ENCODE measurements at places on chromosomes 7 and 10.

DNA sequence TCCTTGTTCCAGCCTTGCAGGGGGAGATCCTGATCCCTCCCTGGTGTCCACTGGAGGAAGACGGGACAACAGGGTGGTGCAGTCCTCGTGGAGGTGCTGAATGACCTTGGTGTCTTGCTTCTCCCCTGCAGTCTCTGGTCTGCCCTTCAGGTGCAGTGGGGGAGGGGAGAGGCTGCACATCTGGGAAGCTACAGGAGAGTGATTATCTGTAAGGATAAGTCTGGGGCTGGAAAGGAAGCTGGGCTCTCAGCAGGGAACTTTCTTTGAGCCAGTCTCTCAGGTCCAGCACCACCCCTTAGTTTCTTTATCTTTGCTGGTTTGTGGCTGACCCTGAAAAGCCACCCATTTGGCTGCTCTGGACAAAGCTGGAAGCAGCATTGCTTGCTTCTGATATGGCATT is 275.6 kb downstream of the CCSER2 start:
- DNase-seq: no peak

- DNase-seq: no peak
These were observed 8.9 kb downstream of the SFTPD start for GRCh38 chr10:79939969-79940368.

GRCh38 chr7:55253188-55253587 is 111.9 kb upstream of the LANCL2 start:
- DNase-seq: no peak

GRCh38 chr7:68485253-68485917 is 1112.9 kb upstream of the AUTS2 start:
- no peak for DNase-seq

- DNase-seq: no peak
These were observed 87.7 kb downstream of the ST7 start for GRCh38 chr7:117041007-117041406.

- DNase-seq: no peak
These were observed 36.2 kb downstream of the KAT6B start for GRCh38 chr10:74862625-74863024.

DNA sequence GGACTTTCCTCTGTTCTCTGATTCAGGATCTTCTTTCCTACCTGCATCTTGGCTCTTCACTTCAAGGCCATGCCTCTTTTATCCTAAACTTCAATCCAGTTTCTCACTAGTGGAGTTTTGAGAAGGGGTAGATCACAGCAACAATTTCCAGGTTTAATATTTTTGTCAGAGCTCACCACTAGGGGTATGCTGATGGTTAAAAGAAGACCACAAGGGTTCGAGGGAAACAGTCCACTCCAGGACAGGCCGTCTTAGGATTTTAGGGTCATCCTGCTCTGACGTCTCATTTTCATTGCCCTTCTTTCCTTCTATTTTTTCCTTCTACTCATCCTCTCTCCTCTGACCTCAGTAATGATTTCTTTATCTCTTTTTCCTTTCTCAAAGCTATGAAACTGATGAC is 11.3 kb downstream of the STAG3 start:
- no peak for DNase-seq

DNA sequence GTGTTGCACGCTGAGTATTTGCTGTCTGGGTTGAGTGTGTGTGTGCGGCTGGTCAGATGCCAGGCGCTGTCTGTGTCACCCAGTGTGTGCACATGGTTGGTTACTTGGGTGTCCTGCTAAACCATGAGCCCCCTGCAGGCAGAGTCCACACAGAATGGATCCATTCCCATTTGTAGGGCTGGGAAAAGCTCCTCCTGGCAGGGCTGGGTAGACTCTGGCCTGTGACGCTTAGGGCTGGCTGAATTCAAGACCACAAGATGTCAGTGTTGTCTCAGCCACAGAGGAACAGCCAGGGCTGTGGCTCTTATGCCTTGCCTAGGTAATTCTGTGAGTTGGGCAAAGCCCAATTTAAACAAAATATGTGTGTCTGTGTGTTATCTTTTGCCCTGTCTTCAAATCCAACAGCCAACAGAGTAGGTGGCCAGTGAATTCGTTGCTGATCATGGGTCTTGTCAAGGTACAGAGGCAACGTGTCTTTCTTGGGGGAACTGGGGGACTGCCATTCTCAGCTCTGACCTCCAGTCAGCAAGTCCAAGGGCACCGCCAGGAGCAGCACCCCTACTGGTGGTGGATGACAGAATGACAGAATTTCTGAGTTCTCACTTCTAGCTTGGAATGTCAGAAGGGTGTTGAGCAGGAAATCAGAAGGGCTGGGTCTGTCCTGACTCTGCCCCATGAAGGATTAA is 285.1 kb downstream of the CCSER2 start:
- peak; percentile 5 for DNase-seq

GRCh38 chr10:119303886-119304285 is 96.5 kb downstream of the GRK5 start:
- DNase-seq: no peak

DNA sequence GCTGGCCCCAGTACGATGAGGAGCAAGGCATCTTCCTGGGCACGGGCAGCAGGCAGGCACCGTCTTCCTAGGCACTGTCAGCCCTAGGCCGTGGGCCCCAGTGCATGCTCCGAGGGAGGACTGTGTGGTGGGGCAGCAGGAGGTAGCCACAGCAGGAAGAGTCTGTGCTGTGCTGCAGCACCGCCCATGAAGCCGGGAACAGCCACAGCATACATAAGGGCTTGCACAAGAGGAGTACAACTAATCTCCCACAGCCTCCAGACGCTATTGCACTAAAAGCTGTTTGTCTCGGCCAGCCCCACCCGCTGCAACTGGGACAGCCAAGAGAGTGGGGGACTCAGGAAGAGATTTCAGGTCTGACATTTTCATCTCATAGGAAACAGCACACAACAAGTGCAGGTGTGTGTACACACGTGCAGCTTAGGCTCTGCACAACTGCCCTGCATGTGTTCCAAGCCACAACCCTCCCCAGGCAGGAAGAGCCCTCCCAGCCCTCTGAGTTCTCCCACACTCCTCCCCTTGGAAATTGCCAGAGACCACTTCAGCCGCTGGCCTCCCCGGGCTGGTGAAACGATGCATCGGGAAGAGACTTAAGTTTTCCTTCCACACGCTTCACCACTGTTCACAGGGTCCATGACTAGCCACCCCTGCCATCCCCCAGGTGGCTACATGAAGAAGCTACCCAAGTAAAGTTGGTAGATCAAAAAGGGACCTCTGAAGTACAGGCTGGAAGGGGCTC is 88.1 kb upstream of the DDC start:
- no peak for DNase-seq

GRCh38 chr7:3399858-3400257 is 98.8 kb downstream of the SDK1 start:
- no peak for DNase-seq

DNA sequence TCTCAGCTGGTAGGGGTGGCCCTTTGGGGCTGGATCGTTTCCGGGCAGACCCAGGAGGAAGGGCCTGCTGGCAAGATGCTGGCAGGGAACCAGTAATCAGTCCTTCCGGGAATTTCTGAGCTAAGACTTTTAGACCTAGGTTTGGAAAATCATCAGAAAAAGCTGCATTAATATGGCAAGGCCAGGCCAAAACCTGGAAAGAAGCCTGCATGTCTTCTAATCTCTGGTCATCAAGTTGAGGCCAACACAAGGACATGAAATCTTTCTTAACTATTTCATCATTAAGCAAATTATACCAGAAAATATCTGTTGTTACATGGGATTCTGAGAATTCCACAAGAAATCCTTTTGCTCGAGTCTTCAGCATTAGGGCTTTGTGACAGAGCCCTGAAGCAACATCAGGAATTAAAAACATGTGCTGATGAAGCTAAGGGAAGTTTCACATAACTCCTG is 19.9 kb downstream of the CPA1 start:
- no peak for DNase-seq

- no peak for DNase-seq
These were observed 421.5 kb upstream of the LRGUK start for GRCh38 chr7:133705596-133705995.

- DNase-seq: no peak
These were observed 49.5 kb upstream of the CREB5 start for GRCh38 chr7:28362812-28363211.

DNA sequence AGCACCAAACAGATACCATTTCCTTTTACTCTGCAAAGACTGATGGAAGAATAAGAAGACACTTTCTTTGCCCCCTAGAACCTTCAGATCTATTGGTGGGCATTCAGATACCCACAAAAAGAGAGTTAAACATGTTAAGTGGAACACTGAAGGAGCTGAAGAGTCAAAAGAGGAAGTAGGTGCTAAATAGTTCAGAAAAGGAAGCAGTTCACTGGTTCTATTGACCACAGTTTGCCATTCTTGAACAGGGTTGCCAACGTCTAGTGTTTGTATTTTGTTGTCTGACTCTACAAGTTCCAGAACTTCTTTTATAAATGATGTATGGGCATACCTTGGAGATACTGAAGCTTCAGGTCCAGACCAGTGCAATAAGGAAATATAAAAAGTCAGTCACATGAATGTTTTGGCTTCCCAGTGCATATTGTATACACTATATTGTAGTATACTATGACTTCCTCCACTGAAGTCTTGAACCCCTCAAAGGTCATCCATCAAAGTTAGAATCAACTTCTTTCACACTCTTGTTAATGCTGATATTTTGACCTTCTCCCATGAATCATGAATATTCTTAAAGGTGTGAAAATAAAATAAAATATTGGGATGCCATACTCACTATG is 47.5 kb upstream of the AGR3 start:
- DNase-seq: no peak

GRCh38 chr10:124287071-124287685 is 131.5 kb downstream of the OAT start:
- no peak for DNase-seq

GRCh38 chr7:149774237-149775175 is 1.1 kb upstream of the ZNF467 start:
- DNase-seq: no peak

DNA sequence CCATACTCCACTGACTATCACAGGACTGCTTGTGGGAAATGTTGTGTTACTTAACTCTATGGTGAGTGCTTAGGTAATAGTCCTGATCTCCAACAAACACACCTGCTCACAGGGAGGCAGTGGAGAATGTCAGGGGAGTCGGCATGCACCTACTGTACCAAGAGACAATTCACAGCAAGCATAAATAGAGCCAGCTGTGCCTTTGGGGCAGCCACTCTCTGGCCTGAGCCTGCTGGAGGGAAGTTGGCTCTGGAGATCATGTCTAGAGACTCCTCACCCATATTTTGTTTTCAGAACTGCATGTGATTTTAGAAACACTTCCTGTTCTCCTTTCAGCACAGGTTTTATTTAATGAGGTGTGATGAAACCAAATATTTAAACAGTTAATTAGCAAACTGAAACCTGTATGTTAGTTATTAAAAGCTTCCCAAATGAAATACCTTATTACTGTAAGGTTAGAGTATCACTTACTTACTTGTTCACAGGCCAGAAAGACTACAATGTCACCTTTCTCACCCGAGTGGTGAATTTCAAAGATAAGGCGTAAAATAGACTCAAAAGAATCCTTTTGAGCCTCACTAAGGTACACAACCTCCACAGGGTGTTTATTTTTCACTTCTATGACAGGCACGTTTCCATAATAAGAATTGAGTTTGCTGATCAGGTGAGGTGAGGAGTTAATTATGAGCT is 21.8 kb downstream of the DHX32 start:
- DNase-seq: no peak

- DNase-seq: no peak
These were observed 1.7 kb upstream of the SPACDR start for GRCh38 chr7:100465702-100466311.

GRCh38 chr7:29442146-29442545 is 121.5 kb upstream of the PRR15 start:
- no peak for DNase-seq

DNA sequence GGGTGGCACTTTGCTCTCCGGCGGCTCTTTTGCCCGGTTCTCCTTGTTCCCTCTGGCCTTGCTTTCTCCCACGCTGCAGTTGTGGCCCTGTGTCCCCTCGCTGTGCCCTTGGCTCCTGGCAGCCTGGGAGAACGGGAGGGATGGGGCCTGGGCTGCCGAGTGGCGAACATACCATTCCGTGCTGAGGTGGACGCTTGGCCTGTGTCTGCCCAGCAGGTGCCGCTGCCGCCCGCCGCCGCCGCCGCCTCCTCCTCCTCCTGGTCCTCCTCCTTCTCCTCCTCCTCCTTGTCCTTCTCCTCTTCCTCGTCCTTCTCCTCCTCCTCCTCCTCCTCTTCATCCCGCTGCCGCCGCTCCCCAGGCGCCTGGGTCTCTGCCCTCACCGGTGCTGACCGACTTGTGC is 36.0 kb downstream of the AGAP3 start:
- DNase-seq: no peak

DNA sequence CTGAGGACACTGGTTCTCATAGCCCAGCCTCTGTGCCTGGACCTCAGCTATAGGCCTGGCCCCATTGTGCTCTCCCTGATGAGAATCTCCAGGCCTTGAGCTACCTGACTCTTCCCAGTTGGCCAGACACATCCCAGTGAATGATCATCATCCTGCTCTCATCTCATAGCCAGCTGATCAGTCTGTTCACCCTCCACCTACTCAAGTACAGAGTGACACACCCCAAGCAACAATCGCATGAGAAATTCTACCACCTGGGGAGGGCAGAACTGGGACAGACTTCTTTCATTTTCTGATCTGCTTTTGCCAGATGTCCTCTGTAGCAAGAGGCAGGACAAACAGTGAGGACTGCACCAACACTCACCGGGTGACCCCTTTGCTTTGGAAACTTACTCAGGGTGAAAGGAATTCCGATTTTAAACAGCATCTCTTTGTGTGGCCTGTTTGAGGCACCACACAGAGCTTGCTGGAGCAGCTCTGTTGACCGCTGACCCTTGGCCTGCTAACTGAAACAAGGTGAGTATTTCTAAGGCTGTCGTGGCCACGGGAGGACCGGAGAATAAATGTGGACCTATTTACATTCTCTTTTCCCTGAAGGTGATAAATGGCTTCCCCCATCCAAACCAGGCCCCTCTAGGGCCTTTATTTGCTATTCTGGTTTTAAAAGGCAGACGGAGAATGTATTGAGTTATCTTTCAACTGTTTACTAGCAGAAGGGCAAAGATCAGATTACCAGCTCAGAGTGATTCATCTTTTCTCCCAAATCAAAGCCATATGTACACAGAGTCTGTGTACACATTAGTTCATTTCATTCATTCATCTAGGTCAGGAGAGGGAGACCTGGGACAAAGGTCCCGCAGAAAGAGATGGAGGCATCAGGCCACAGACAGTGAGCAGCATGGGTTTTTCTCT is 181.4 kb upstream of the TNS3 start:
- DNase-seq: no peak

DNA sequence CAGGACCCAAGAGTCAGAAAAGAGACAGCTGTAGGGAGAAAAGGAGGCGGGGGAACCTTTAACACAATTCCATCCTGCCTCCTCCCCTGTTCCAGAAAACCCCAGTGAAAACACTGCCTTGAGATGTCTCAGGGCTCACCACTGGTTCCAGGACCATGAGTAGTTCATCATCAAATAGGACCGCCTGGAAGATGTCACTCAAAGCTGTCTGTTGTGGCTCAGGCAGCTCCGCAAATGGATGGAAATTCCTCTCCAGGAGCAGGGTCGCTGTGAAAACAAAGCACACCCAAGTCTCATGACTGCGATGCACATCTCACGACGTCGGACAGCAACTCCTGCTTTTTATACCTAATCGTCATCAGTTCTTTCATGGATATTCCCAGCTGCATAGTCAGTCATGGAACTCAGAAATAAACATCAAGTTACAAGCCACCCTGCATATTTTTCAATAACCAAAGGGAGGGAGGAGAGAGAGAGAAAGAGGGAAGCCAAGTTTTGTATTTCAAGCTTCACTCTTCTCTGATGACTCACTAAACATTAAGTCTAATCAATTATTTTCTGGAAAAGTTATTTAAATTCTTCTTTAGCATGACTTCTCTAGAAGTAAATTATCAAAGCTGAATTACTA is 49.2 kb downstream of the GSDME start:
- no peak for DNase-seq

All from forelimb muscle (tissue), 1 donor.